Endothelial cell (in vitro differentiated cells): ENCODE measurements at places on chromosomes 12 and 14.

DNA sequence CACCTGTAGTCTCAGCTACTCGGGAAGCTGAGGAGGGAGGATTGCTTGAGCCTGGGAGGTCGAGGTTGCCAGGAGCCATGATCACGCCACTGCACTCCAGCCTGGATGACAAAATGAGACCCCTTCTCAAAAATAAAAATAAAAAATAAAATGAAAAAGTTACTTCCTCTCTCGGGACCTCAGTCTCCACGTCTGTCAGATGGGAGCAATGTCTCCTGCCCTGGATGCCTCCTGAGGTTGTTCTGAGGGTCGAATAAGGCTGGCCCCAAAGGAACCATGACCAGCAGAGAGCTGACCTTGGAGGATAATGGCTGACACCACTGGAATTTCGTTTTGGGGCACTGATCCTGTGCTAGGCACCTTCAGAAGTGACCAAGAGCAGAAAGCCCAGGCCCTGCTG, 13.6 kb upstream of the RCOR1 start:
- DNase-seq: no peak

- DNase-seq: no peak
These were observed 23.7 kb downstream of the PLXNC1 start for GRCh38 chr12:94172031-94172430.

- DNase-seq: no peak
These were observed 1.3 kb downstream of the PNP start for GRCh38 chr14:20470603-20470901.

- no peak for DNase-seq
These were observed 14.4 kb downstream of the EPS8 start for GRCh38 chr12:15774819-15775218.

DNA sequence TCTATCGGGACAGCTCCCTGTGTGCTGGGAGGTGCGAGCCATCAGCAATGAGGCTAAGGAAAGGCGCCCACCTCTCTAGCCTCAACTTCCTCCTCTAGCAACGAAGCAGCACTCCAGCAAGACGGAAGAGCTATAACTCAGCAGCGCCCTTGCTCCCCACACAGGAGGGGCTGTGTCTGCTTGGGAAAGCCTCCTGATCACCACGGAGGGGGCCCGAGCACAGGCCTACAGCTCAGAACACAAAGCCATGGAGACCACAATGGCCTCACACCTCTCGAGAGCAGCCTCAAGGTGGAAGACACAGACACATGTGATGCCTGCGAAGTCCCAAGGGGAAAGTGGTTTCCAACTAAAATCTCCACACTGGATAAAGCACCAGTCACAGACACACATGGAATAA, 60.4 kb downstream of the CDC42BPB start:
- DNase-seq: no peak

DNA sequence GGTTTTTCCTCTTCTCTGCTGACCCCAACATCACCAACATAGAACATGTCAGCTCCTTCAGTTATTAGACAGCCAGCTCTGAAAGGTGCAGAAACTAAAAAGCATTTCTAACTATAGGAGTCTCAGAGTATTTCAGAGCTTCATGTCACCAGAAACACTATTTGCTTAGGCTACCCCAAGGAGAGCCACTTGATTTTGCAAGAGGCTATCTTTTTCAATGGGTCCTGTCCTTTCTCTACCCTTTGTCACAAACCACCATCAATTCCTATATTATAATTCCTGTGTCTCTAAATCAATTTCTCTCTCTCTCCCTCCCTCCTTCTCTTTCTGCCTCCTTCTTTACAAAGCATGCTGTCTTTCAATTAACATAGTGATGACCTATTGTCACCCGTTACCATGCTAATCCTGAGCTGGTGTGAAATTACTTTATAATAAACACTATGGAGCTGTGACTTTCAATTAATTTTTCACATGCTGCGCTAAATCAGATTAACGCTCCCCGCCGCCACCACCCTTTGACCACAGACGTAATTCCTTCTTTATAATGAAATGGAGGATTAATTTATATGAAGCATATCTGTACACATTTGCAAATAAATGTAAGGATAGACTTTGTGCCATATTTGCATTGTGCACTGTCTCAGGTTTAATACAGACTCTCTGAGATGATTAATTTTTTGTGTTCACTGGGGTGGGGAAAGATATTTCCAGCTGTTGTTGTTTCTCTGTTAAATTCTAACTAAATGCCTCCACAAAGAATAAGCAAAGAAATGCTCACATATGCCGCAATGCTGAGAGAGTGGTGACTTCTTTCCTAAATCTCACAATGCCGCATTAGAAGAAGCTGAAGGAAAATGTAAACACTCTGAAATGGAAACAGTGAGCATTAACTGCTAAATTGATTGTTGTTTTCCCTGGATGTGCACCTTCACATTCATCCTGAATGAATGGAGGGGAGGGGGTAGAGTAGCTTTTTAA, 418.6 kb downstream of the PDZRN4 start:
- DNase-seq: no peak

- DNase-seq: no peak
These were observed 16.1 kb upstream of the KRT80 start for GRCh38 chr12:52207895-52208294.

GRCh38 chr12:92414170-92415070, 268.8 kb upstream of the BTG1 start:
- no peak for DNase-seq

GRCh38 chr12:103334466-103334865, 161.3 kb downstream of the C12orf42 start:
- DNase-seq: no peak

DNA sequence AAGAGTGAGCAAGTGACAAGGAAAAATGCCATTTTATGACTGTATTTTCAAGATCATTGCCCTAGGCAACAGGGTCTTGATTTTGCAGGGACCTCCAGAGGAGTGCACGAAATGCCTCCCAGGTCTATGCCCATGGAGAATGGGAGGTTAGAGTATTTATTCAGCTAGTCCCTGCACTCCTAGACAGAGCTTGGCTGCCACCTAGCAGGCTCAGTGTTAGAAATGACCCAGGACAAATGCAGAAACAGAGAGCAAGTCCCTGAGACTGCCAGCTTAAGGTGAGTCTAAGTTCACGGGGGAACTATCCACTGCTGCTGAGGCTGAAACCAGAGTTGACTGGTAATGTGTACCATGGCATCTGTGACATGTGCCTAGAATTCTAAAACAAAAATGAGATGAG, 506.4 kb downstream of the MED13L start:
- peak; percentile 4 for DNase-seq

DNA sequence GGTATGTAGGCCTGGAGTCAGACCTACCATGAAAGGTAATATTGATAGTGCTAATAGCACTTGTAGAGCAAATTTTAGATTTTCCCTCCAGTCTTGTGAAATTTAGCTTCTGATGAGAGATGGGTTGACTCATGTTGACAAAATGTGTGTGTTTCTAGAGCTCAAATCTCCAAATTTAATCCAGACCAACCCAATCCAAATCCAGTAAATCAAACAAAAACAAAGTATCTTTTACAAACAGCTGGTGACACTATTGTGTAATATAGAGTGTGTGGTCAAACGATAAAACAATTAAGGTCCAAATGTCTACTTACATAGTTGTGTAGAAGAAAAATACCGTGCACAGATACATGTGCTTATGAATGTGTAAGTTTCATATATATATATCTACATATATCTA, 63.4 kb upstream of the KITLG start:
- no peak for DNase-seq

- DNase-seq: no peak
These were observed 73.4 kb downstream of the CLIP1 start for GRCh38 chr12:122349078-122349477.

GRCh38 chr14:24297190-24297964, 2.2 kb downstream of the DHRS1 start:
- DNase-seq: no peak

GRCh38 chr14:75430116-75430515, 2.3 kb downstream of the JDP2 start:
- DNase-seq: no peak
